ENCODE measurements at places on chromosomes 2 and 18. TPM values are rescaled to one million over a fixed set of nuclear protein-coding genes. Genes with fewer than 3 reads are reported as not detected.

DNA sequence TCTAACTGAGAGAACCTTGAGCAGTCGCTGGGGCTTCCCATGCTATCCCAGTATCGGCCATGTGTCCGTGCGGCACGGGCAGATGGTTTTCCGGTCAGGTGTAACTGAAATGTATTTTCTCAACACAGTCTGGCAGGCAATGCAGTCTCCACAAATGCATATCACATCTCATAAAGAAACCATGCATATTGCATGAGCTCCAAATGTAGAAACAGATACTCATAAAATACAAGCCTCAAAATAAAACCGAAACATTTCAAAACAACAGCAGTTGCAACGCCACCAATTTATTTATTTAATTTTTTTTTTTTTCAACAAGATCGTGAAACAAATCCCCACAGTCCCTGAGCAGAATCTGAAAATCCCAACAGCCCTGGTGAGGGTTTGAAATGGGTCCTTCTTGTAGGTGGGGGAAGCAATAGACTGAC is 299.4 kb downstream of the LPIN1 start:
- DNase-seq = no peak

- DNase-seq = no peak
Observed at GRCh38 chr2:58131191-58132011, 84.8 kb downstream of the VRK2 start.

DNA sequence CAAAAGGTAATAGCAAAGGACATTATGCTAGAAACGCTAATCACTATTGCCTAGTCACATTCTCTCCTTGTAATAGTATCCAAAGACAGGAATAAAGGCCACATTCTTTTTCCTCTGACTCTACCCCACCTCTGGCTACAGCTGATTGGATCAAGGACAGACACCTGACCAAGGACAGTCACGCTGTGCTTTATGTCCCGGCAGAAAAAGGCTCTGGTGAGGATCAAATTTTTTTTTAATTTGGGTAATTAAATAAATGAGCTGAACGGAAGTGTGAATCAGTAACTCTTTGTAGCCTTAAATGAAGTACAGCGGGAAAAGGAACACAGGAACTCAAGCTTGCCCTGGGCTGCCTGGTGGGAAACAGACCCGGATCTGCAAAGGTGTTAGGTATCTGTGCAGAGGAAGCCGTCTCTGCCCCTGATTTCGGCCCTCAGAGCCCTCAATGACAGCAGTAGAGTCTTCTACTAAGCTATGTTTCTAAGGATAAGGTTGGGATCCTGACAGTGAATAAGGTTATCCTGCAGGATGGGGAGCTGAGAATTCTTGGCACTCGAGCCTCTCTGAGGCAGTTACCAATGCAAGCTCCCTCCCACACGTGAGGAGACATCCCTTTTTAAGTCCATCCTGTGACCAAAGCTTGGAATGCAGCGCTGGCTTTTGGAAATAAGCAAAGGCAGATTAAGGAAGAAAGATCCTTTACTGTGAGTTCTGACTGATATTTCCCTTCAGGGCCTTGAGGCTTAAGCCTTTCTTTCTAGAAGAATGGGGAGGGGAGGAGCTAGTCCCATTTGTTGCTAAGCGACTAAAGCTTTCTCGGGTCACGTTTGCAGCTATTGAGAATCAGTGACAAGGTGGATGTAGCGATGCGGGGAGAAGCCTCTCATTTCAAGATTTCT is 37.8 kb upstream of the IKZF2 start:
- peak; percentile 6 for DNase-seq

- no peak for DNase-seq
Observed at GRCh38 chr2:120770641-120771040, 35.0 kb downstream of the GLI2 start.

DNA sequence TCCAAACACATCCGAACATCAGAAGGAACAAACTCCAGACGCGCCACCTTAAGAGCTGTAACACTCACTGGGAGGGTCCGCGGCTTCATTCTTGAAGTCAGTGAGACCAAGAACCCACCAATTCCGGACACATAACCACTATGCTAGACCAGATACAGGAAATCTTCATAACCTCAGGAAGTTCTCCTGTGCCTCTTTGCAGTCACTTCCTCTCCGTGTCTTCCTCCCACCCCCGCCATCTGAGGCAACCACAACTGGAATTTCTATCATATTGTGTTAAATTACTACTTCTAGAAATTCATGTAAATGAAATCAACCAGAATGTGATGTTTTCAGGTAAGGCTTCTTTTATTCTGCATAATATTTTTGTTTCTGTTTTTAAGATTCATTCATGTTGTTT is 631.0 kb upstream of the NXPH2 start:
- DNase-seq = peak; percentile 1

GRCh38 chr2:7191932-7192331 is 274.7 kb downstream of the RNF144A start:
- DNase-seq = peak; percentile 39

DNA sequence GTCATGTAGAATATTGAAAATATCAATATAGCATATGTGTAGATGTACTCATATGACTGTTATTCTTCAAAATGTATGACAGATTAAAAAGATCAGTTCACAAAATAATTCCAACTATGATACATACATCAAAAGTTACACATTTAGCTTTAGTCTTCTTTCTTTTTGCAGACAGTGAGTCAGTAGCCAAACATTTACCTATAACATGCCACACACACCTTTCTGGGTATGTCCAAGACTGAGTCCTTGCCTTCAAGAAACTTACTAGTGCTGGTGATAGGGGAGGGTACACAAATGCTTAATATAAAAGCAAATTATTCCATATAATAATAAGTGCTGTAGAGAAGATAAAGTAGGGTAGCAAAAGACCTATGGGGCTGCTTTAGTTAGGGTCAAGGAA is 152.9 kb upstream of the WDSUB1 start:
- DNase-seq = no peak

The EGR4 gene
- not detected for total RNA-seq

The IL18RAP gene
- total RNA-seq = not detected

The CCDC195 gene
- total RNA-seq = not detected

The SFTPB gene
- total RNA-seq = 0.16 TPM

The CDK15 gene
- total RNA-seq = 6.5 TPM

The FBXO36 gene
- total RNA-seq = 0.74 TPM

The CREG2 gene
- total RNA-seq = not detected
